ENCODE measurements at places on chromosomes 13 and 19. TPM values are rescaled to one million over a fixed set of nuclear protein-coding genes. Genes with fewer than 3 reads are reported as not detected.

PEPD gene
- total RNA-seq: 32.6 TPM

- DNase-seq: no peak
Observed at GRCh38 chr19:33464733-33465115, 56.9 kb downstream of the PEPD start.

GRCh38 chr19:11530432-11530831 is 1.5 kb upstream of the ECSIT start:
- DNase-seq: peak; percentile 74

DNA sequence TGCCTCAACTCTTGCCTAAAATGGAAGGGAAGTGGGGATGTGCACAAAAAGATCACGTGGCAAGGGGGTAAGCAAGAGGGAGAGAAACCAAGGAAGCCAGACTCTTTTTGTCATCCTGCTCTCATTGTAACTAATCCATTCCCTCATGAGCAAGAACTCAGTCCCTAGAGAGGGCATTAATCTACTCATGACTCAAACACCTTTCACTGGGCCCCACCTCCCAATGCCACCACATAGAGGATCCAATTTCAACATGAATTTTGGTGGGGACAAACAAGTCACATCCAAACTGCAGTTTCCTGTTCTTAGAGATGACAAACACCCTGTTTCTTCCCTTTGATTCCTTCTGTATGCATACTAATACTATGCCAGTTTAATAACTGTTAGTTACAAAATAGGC is 11.2 kb upstream of the CHST8 start:
- DNase-seq: no peak

- DNase-seq: no peak
Observed at GRCh38 chr19:43105496-43105895, 23.0 kb upstream of the PSG2 start.

DNA sequence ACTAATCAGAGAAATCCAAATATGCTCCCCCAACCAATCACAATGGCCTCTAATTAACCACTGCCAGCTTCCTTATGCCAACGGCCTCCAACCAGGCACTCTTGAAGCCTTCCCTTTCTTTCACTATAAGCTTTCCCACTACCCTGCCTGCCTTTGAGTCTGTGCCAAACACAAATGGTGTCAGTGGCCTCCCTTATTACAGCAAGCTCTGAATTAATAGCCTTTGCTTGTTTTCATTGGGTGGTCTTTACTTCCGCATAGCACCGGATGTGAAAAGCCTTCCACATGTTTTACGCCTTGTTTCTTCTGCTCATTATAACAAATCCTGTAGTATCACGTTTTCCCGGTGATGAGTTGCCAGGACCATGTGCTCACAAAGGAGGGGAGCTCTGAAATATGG is 1.4 kb upstream of the EDDM13 start:
- DNase-seq: no peak

GRCh38 chr13:112510002-112510780 is 77.8 kb downstream of the TUBGCP3 start:
- DNase-seq: peak; percentile 15

DNA sequence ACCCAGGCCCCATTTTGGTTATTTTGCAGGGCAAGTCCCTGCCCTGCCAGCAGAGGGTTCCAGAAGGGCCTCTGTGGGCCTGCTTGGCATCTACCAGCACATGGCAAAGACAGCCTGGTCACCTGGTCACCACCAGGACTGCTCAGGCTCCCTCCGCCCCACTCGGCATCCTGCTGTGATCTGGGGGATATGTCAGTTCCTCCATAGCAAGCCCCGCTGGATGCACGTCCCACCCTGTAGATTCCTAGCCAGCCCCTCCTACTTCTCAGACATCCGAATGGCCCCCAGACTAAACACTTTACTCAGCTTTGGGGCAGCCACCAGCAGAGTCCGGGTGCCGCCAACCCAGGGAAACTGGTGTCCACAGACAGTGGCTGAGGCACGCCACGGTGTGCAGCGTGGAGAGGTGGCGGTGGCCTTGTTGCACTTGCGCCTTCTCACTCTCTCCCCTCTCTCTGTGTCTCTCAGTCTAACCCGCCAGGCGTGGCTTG is 31.8 kb upstream of the USE1 start:
- peak; percentile 65 for DNase-seq
